ENCODE measurements at places on chromosomes 6 and 20. TPM values are rescaled to one million over a fixed set of nuclear protein-coding genes. Genes with fewer than 3 reads are reported as not detected.

GRCh38 chr20:50321797-50322480, 131.3 kb downstream of the CEBPB start:
- DNase-seq = no peak

- no peak for DNase-seq
Measured at GRCh38 chr6:51467231-51467952, 620.0 kb downstream of the PKHD1 start.

DNA sequence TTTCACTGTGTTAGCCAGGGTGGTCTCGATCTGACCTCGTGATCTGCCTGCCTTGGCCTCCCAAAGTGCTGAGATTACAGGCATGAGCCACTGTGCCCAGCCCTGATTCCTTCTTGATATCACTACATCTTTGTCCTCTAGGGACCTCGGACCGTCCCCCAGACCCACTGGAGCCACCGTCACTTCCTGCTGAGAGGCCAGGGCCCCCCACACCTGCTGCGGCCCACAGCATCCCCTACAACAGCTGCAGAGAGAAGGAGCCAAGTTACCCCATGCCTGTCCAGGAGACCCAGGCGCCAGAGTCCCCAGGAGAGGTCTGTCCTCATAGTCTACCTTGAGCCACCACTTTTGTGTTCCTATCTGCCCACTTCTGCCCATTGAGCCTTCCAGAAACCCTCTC, 14.6 kb downstream of the MAVS start:
- DNase-seq = no peak

DNA sequence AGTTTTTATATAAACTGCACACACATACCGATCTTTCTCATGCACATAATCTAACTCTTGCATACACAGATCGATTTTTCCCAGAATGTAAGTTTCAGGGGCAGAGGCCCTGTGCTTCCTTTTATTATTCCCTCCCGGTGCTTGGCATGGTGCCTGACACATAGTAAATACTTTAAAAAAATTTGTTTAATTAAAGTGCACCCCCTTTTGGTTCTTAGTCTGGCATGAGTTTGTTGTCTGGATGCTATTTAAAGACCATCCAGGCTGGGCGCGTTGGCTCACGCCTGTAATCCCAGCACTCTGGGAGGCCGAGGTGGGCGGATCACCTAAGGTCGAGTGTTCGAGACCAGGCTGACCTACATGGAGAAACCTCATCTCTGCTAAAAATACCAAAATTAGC, 5.4 kb upstream of the DEK start:
- no peak for DNase-seq

DNA sequence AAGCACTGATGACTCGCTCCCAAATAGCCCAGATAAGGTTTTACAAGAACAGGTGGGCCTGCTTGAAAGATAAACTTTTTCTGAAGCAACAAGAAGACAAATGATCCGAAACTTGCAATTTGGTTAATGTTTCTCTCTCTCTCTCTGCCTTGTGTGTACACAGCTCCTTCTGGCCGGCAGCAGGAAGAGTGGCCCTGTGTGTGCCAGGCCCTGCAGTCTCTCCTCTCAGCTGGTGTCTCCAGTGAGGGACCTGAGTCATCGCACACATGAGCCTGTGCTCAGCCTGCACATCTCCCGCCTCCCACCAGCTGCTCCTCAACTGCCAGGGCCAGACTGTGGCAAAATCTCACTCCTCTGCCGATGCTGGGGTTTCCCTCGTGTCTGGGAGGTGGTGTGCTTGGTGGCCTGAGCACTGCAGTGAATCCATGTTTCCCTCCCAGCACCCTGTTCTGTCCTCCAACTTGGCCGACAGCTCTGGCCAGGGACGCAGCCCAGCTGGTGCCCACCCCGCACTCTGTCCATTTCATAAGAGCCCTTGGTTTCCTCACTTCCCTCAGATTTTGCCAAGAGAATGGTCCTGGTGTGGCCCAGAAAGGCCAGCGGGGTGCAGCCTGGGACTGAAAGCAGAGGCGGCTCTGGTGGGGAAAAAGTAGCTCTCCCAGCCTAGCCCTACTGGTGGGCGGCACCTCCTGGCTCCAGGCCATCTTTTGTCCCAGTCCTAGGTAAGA, 49.4 kb downstream of the ERMARD start:
- DNase-seq = no peak

DNA sequence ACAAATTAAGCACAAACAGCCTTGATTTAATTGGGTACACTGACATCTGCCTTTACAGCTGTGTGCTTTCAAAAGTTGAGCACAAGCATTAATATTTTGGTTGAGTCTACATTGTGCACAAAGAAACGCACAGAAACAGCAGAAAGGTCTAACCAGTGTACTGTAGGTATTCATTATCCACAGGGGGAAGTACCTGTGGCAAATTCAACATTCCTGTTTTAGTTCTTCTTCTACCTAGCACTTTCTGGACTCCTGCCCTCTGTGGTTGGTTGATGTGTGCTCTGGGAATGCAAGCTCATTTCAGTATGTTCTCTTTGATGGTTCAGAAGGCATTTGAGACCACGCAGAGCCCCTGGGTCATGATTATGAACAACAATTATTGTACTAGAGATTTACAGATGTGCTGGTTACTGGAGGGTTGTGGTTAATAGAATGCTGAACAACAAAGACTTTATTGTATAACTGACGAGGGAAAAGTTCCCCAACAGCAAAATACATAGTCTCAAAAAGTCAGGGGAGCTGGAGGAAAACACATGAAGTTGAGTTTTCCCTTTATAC, 26.6 kb upstream of the DAAM2 start:
- no peak for DNase-seq

GRCh38 chr6:150915880-150916265, 50.4 kb downstream of the MTHFD1L start:
- DNase-seq = peak; percentile 84

GRCh38 chr6:156953479-156954146, 176.4 kb downstream of the ARID1B start:
- peak; percentile 51 for DNase-seq

- no peak for DNase-seq
Measured at GRCh38 chr6:111995404-111995803, 58.5 kb upstream of the CCN6 start.

GRCh38 chr6:72626126-72626525, 4.3 kb downstream of the KCNQ5 start:
- no peak for DNase-seq

DNA sequence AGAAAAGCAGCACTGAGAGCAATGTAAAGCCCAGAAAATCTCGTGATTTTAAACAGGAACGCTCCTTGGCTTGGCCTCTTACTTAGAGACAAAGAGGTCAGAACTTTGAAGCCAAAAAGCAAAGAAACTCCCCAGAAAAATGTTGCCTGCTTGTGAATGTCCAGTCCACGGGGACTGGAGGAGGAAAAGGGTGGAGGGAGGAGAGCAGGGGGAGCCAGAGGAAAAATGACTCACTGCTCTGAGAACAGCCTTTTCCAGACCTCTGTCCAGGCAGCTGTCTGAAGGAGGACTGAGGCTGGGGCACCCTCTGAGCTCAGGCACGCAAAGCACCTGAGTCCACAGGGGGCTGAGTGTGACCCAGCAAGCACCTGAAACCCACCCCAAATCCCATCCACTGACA, 64.7 kb downstream of the TRAM2 start:
- peak; percentile 83 for DNase-seq

GRCh38 chr20:53750827-53751619, 157.4 kb upstream of the ZNF217 start:
- DNase-seq = no peak

- no peak for DNase-seq
Measured at GRCh38 chr20:41058674-41059635, 30.3 kb downstream of the TOP1 start.

GRCh38 chr6:29816030-29816429, 11.6 kb upstream of the HLA-G start:
- DNase-seq = no peak

GRCh38 chr6:52284131-52284459, 447 bp downstream of the MCM3 start:
- no peak for DNase-seq

- no peak for DNase-seq
Measured at GRCh38 chr6:67933278-67933677, 701.8 kb upstream of the ADGRB3 start.

GRCh38 chr6:132316970-132317369, 84.3 kb downstream of the MOXD1 start:
- no peak for DNase-seq

- no peak for DNase-seq
Measured at GRCh38 chr6:11262242-11262641, 29.8 kb upstream of the NEDD9 start.

DNA sequence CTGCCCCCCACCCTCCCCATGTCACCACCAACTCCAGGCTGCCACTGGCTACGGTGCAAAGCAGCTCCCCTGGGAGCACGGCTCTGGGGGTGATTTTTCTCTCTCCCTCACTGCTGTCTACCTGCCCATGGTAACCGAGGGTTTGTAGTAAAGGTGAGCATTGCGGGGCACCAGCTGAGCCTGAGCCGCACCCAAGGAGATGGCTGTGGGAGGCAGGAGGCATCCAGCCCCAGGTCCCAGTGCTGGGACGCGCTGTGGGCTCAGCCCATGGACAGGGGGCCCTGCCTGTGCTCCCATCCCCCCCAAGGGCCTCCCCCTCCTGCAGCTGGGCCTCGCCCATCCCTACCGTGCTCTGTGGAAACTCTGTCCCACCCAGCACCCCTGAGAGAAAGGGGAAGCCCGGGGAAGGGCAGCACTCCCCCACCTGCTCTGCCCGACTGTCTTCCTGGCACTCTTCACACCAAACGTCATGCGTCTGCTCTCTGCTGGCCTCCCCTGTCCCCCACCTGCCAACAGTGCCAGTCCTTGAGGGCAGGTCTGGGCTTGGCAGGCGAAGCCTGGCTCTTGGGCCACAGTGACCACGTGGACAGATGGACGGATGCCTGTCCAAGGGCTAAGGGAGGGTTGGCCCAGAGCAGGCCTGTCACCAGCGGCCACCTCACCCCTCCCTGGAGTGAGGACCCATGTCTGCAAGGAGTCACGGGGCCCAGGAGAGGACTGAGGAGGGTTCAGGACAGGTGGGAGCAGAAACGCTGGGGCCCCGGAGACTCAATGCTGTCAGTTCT, 3.8 kb upstream of the CHRNA4 start:
- no peak for DNase-seq

DNA sequence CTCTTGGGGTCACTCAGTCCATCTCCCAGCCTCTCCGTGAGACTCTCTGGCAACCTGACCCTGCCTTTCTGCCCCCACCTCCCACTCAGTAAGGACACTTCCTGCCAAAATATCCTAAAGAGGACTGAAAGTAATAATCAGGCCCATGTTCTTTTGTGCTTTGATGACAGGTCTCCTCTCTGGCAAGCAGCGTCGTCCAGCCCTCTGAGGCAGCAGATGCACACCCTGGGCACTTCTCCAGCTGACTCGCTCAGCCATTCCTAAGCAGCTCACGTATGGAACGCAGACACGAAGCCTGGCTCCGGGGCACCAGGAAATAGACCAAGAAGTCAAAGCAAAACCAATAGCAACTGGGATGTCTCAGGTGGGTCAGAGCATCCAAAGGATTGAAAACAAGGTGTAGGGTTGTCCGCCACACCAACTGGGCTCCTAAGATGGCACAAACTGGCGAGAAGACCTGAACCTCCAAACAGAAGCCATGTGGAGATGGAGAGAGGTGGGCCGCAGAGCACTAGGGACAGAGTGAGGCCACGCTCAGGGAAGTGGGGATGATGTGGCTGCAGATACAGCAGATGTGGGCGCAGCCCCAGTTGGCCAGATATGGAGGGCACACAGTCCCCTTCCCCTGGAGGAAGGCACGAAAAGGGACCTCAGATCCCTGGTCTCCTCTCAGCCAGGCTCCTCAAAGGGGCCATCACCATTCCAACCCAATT, 99.3 kb downstream of the PRND start:
- peak; percentile 70 for DNase-seq

- no peak for DNase-seq
Measured at GRCh38 chr20:41046716-41047115, 18.1 kb downstream of the TOP1 start.

DNA sequence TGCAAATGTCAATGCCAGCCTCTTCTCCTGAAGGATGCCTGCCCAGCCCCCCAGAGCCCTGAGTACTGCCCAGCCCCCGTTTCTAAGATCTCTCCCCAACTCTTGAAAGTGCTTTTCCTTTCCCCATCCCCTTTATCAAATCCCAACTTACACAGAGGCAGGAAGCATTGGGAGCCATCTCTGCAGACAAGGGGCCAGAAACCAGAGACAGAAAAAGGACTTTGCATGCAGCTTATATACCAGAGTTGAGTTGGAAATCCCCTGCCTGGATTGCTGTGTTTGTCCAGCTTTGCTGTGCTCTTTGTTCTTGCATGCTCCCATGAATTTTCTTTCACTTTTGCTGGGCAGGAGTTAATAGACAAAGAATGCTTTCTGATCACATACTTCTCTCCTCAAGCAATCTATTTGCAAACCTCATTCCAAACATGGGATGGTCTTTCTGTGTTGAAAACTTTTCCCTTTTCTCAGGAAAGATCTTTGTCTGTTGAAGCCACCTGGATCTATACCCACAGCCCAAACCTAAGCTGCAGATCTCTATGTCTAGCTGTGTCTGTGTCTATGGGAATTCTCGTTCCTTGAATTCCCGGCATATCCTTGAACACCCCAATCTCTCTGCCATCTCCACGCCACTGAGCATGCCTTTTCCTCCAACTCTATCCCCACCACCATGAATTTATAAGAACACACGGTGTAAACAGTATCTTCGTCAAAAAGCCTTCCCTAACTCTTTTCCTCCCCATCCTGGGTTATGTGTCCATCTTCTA, at the start of gene UBD:
UBD (minus strand) TSS at position 209 of the 764 bp plus-strand sequence; CDS start at position 178, 31 bp downstream.
- DNase-seq = no peak

DNA sequence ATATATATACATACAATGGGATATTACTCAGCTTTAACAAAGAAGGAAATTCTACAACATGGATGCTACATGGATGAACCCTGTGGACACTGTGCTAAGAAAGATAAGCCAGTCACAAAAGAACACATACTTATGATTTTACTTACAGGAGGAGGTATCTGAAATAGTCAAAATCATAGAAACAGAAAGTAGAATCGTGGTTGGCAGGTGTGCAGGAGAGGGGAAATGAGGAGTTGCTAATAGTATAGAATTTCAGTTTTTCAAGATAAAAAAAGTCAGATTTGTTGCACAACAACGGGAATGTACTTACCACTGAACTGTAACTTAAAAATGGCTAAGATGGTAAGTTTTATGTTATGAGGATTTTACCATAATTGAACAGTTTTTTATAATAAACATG, 706.3 kb downstream of the TFAP2A start:
- no peak for DNase-seq

GRCh38 chr6:105793130-105793529, 293.0 kb upstream of the PRDM1 start:
- no peak for DNase-seq

GRCh38 chr6:26323525-26324294, 41.3 kb upstream of the BTN3A2 start:
- no peak for DNase-seq

- DNase-seq = no peak
Measured at GRCh38 chr6:44737829-44738528, 350.5 kb downstream of the CDC5L start.

- no peak for DNase-seq
Measured at GRCh38 chr20:18304618-18305017, 16.3 kb downstream of the ZNF133 start.

- DNase-seq = no peak
Measured at GRCh38 chr6:74368746-74369145, 672.7 kb downstream of the CD109 start.

The OTOR gene
- not detected for polyA plus RNA-seq

The VGLL2 gene
- polyA plus RNA-seq = 93.8 TPM

The PARD6B gene
- 0.38 TPM for polyA plus RNA-seq

The SPATS1 gene
- polyA plus RNA-seq = not detected

The DDX43 gene
- polyA plus RNA-seq = 0.30 TPM

The ANGPT4 gene
- polyA plus RNA-seq = 0.04 TPM

The EPPIN gene
- polyA plus RNA-seq = not detected

The COL9A3 gene
- polyA plus RNA-seq = 6.1 TPM

The AIG1 gene
- 34.2 TPM for polyA plus RNA-seq

The EPB41L1 gene
- polyA plus RNA-seq = 23.0 TPM

The KHDC1 gene
- polyA plus RNA-seq = 4.8 TPM

The TMEM244 gene
- 0.27 TPM for polyA plus RNA-seq

The CALHM6 gene
- 1.5 TPM for polyA plus RNA-seq

The MLIP gene
- 69.5 TPM for polyA plus RNA-seq
